ENCODE measurements at places on chromosomes 6 and 20. TPM values are rescaled to one million over a fixed set of nuclear protein-coding genes. Genes with fewer than 3 reads are reported as not detected.

GNMT gene
- not detected for total RNA-seq

BHLHE23 gene
- not detected for total RNA-seq

SEC63 gene
- total RNA-seq, result 70.9 TPM

GMPR gene
- total RNA-seq, result 4.4 TPM

CNBD2 gene
- total RNA-seq, result 5.1 TPM

TCFL5 gene
- 8.6 TPM for total RNA-seq

OPRM1 gene
- not detected for total RNA-seq

SYTL3 gene
- total RNA-seq, result 0.37 TPM

RAET1L gene
- not detected for total RNA-seq

NRSN1 gene
- total RNA-seq, result not detected

BACH2 gene
- 0.06 TPM for total RNA-seq

TRDN gene
- total RNA-seq, result not detected

CPNE5 gene
- 0.06 TPM for total RNA-seq

SLC12A5 gene
- total RNA-seq, result not detected

RWDD2A gene
- total RNA-seq, result 5.4 TPM

MAP3K4 gene
- total RNA-seq, result 14.3 TPM

C20orf202 gene
- not detected for total RNA-seq

METTL24 gene
- total RNA-seq, result not detected

CCHCR1 gene
- 13.0 TPM for total RNA-seq

OXT gene
- not detected for total RNA-seq

ENPP4 gene
- total RNA-seq, result 0.59 TPM

NKAPL gene
- total RNA-seq, result 1.1 TPM

HCK gene
- total RNA-seq, result not detected

DEFB124 gene
- total RNA-seq, result not detected

WFDC10B gene
- not detected for total RNA-seq

RHAG gene
- total RNA-seq, result not detected

NT5E gene
- total RNA-seq, result 37.0 TPM

SAYSD1 gene
- 22.9 TPM for total RNA-seq

GGT7 gene
- 19.7 TPM for total RNA-seq

CST5 gene
- not detected for total RNA-seq

CYP24A1 gene
- total RNA-seq, result not detected

PHACTR3 gene
- not detected for total RNA-seq
